ENCODE measurements at places on chromosomes 7 and 10.
A peak's percentile ranks its signal among the peaks of the same experiment; 100 is the strongest.

GRCh38 chr7:1940402-1940786, 270.3 kb downstream of the ELFN1 start:
- DNase-seq: peak; percentile 74

DNA sequence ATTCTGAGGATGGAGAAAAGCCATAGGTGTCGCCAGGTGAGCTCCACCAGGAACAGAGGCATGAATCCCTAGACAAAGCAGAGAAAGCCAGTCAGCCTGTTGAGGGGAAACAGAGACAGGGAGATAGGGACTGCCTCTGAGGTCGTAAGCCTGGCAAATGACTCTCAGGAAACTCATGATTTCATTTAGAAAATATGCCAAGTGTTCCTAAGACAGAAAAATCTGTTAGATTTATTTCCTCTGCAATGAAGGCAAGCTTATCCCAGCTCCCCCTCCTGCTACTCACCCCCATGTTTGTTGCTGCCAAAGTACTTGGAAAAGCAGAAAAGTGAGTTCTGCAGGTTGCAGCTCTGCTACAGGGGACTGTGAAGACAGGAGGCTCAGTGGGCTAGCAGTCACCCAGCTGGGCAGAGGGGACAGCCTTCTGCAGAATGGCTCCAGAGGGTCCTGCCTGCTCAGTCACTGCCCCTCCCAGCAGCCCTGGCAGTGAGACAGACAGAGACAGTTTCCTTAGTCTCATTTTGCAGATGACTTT, 184.3 kb downstream of the ADRA2A start:
- no peak for DNase-seq

GRCh38 chr7:128114806-128115205, 83.6 kb upstream of the LRRC4 start:
- DNase-seq: no peak

DNA sequence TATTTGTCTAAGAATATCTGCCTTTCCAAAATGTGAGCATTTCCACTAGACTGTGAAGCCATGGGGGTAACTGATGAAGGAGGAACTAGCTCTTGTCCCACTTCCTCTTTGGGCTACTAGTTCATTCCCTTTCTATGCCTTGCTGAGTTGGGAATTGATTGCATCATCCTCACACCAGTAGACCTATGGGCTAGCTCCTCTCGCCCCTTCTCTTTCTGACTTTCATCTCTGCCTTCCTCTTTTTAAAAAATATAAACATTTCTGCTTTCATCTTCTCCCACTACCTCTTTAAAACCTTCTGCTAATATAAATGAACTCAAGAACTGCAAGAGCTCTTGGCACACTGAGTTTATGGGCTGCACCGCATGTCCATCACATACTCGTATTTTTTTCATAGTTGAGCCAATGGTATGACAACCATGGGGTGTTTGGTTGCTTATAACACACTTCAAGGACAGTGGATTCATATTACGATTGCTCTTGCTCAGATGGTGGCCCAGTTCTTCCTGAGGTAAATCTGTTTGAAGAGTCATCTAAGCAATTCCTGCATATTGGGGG, 182.0 kb downstream of the REEP3 start:
- DNase-seq: no peak

- DNase-seq: no peak
These were observed 43.7 kb downstream of the CPVL start for GRCh38 chr7:29102558-29103151.

DNA sequence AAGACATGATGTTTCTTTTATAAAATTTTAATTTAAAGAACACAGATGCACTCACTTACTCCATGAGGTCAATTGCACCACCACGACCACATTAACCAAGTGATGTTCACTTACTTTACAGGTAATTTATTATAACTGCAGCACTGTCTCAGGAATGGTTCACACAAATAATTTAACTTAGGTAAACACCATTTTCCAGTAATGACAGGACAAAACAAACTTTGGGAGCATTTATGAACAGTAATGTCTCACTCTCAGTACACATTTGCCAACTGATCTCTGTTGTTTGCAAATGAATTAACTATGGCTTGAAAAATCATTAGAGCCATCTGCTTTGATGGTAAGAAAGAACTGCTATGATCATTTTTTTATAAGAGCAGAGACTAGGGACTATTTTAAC, 150.4 kb downstream of the ETV1 start:
- no peak for DNase-seq

- no peak for DNase-seq
These were observed 6.7 kb downstream of the GSDME start for GRCh38 chr7:24750441-24751055.

Data from stimulated activated CD8-positive, alpha-beta memory T cell treated with anti-CD3 and anti-CD28 coated beads, Interleukin-2, amount 100 ng/mL, for 1 hour (primary cell).